ENCODE measurements at places on chromosomes 6 and 20.

- no peak for DNase-seq
These were observed 584.7 kb upstream of the SLC35B3 start for GRCh38 chr6:9020001-9020400.

DNA sequence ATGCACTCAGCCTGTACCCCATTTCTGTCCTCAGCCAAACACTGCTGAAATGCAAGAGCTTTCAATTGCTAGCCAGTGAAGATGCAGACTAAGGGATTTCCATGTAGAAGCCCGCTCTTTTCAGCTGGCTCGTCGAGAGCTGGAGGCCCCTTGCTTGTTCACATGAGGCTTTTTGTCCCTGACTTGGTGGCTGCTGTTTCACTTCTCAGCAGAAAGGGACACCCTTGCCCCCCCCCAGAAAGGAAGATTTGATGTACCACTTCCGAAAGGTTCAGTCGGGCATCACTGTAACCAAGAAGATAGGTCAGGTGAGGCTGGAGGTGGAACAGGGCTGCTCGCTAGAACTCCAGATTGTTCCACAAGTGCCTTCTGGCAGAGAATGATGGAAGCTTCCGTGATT, 23.3 kb downstream of the PTPN1 start:
- no peak for DNase-seq

- DNase-seq = peak; percentile 49
These were observed 7.2 kb downstream of the CST7 start for GRCh38 chr20:24956001-24956841.

DNA sequence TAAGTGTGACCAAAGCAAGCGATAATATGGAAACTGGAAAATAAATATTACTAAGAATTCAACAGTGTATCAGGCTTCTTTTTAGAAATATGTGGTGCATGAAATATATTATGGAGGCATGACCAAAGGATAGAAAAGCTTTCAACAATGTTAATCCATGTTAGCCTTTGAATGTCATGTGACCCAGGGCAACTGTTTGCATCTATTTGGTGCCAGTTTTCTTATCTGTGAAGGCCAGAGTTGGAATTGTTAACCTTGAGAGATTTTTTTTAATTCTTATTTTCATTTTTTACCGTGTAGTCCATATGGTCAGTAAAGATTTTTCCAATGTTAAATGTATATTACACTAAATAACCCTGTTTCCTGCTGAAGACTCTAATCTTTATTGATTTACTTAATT, 411.1 kb downstream of the BCKDHB start:
- no peak for DNase-seq

All from activated CD8-positive, alpha-beta memory T cell treated with anti-CD3 and anti-CD28 coated beads, Interleukin-2, amount 50 U/mL, for 48 hours (primary cell).